ENCODE measurements at places on chromosomes 13 and 19. TPM values are rescaled to one million over a fixed set of nuclear protein-coding genes. Genes with fewer than 3 reads are reported as not detected.

DNA sequence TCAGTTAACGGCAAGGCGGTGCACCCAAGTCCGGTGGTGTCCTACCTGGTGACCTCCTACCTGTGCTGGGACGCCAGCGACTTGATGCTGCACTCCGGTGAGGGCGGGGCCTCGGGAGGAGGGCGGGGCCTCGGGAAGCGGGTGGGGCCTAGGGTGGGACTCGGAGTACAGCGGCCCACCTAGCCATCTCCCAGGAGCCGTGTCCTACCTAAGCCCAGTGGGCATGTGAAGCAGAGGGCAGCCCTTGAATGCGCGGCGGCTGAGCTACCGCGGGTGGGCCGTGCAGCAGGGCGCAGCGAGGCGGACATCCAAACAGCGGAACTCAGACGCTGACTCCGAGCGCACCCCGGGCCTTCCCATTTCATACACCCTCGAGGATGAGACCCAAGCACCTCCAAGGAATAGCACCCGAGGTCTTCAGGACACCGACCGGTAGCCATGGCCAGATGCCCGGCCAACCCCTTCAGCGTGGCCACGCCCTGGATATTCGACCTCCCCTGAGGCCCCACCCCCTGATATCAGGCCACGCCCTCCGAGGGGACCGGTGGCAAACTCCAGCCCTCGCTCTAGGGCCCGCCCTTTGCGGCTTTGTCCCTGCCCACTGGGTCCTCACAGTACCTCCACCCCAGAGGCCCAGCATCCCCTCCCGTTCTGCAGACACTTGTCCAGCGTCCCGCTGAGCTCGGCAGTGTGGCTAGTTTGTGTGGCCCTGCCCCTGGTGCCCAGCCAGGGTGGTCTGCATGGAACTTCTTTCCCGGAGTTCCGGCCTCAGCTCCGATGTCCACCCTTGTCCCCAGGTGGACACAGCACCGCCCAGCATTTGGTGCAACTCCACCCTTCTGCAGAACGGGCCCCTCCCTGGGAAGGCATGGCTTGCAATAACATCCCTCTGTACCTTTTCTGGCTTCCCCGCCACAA lies 5.4 kb downstream of the KLK1 start:
- peak; percentile 75 for DNase-seq

- DNase-seq, result no peak
Measured at GRCh38 chr19:51822325-51822724, 27.4 kb downstream of the FPR3 start.

DNA sequence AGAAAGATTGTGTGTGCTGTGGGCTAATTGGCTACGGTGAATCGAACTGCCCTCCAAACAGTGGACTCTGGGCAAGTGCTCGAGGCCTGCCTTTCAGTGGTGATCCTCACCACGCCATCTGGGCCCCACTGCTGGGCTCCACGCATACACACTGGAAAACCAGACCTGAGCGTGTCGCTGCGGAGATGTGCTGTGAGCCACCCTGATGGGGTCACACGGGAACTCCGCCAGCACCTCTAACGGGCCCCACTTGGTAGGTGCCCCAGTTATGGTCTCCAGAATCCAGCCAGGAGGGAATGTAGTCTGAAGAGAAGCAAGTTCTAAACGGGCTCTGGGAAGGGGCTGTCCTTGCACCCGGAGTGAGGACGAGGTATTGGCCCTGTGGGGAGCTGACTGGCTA lies 39.3 kb downstream of the C13orf46 start:
- DNase-seq, result no peak

DNA sequence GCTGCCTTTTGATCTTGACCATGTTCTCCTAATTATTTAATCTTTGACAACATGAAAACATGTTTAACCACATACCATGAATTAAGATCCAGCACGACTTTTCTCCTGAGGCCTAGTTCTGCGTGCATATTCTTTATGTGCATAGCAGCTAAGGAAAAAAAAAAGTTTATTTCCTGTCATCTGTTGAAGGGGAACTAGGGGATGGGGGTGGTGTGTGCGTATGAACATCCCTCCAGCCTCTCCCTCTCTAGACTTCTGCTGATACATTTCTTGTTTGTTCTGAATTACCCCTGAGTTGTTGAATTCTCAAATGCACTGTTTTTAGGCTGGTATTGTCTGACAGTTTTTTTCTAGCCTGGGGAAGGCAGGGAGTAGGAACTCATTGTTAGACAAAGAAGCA lies 543.3 kb downstream of the FGF9 start:
- no peak for DNase-seq

GRCh38 chr13:45812695-45813372 lies 38.7 kb downstream of the SIAH3 start:
- DNase-seq, result no peak

GRCh38 chr19:54156953-54157352 lies 2.6 kb downstream of the LENG1 start:
- no peak for DNase-seq

GRCh38 chr19:28829762-28830161 lies 383.2 kb downstream of the UQCRFS1 start:
- no peak for DNase-seq

The CNFN gene
- total RNA-seq, result not detected

GRCh38 chr13:73989244-73989843 lies 144.9 kb downstream of the KLF12 start:
- DNase-seq, result no peak

The MLNR gene
- not detected for total RNA-seq

- DNase-seq, result no peak
Measured at GRCh38 chr13:62704875-62705274, 1289.2 kb upstream of the PCDH20 start.

The ZSCAN22 gene
- 3.1 TPM for total RNA-seq

Data from activated naive CD4-positive, alpha-beta T cell treated with anti-CD3 and anti-CD28 coated beads, Interleukin-2, amount 50 U/mL, for 72 hours (primary cell).